ENCODE measurements at places on chromosomes 3 and 15.

GRCh38 chr15:69885173-69885955, 212.4 kb downstream of the TLE3 start:
- DNase-seq, result no peak

DNA sequence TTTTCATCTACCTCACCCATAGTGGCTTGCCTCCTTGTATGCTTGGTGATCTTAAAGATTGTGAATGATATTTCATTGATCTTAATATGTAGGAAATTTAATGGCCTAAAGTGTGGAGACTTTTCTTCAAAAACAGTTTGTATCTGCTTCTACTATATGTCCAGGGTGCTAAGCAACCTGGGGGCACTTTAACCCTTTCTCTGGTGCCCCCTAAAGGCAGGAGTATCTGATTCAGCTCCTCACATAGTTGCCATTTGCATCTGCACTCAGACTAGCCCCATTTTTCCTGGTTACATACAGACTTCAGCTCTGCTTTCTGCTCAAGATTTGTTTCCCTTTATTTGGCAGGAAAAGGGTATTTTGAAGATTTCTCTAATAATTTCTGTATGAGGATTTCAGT, 5.2 kb upstream of the PFN2 start:
- DNase-seq, result no peak

GRCh38 chr3:27456554-27456953, 27.6 kb downstream of the SLC4A7 start:
- no peak for DNase-seq

- no peak for DNase-seq
Measured at GRCh38 chr15:33655488-33655887, 312.8 kb upstream of the CHRM5 start.

DNA sequence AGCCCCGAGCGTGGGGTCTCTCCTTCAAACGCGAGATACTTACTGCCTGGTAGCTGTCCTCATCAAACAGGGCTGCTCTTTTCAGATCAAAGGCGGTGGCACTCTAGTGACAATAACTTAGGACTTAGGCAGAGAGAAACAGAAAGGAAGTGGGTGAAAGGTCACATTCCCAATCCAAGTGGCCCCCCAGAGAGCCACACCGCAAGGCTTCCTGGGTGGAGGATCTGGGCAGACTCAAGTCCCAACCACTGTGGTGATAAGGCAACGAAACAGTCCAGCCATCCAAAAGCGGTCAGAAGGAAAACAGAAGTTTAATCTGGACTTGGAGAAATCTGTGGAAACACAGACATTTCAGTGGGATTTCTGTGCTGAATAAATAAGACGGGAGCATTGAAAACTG, 227.2 kb downstream of the ADAMTS17 start:
- no peak for DNase-seq

- DNase-seq, result no peak
Measured at GRCh38 chr3:113227146-113227545, 15.8 kb downstream of the BOC start.

DNA sequence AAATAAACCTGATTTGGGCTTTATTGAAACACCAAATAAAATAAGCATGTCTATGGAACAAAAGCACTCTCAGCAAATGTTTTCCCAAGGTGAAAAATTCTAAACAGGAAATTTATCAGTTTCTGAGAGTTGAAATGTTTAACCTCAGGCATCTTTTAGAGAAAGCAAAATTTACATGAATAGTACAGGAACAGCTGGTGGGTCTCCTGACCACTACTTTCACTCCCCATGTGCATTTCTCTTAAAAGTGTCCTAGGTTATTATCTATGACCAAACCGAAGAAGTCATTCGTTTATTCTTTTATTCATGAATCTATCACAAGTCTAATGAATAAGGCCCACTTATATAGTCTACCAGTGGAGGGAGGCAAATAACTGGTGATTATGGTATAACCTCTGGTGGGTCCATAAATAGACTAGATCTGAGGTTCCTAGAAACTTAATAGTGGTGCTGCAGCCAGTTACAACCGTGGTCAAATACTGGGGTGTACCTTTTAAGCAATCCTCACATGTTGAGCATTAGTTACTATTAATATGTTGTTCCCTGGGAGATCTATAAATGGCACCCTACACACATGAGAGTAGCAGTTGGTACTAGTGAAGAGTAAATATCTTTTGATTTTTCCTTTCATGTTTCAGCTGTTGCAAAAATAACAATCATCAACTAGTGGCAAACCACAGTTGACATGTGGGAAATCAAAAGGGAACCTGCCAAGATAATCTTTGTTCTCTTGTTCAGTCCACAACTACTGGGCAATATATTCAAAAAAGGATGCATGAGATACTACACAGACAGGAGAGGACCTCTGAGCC, 169.3 kb upstream of the STAC start:
- DNase-seq, result no peak

DNA sequence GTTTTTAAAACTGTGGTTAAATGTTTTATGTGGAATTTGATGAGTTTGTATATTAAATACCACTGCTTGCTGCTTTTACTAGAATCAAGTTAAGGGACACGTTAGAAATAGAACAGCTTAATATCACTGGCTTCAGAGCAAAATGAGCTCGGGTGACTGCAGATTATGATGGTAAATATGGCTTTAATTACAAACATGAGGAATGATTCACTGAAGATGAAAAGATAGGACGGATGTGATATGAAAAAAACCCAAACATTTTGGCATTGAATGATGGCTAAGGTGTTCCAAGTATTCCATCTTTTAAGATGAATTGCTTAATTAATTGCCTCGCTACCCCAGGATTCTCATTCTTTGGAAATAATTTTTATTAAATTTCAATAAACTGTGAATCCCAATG, 33.7 kb downstream of the SLC24A1 start:
- no peak for DNase-seq

- no peak for DNase-seq
Measured at GRCh38 chr3:9036404-9037131, 73.3 kb upstream of the RAD18 start.

GRCh38 chr3:187521546-187521945, 148.6 kb downstream of the SST start:
- no peak for DNase-seq

DNA sequence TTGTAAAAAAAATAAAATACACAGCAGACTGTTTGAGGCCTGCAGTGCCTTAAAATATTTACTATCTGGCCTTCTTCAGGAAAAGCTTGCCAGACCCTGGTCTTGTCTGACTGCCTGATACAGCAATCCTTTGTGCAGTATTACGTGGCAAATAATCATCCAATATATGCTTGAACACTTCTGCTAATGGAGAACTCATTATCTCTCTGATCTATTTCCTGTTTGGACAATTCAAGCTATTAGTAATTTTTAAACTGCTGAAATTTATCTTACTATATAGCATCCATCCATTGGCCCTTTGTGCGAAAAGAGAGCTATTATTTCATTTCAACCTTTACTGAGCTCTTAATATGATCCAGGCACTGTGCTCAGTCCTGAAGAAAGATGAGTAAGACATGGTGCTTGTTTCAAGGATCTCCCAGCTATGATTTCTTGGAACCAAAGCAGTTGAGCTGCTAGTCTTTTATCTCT, 15.9 kb downstream of the ATG7 start:
- no peak for DNase-seq

DNA sequence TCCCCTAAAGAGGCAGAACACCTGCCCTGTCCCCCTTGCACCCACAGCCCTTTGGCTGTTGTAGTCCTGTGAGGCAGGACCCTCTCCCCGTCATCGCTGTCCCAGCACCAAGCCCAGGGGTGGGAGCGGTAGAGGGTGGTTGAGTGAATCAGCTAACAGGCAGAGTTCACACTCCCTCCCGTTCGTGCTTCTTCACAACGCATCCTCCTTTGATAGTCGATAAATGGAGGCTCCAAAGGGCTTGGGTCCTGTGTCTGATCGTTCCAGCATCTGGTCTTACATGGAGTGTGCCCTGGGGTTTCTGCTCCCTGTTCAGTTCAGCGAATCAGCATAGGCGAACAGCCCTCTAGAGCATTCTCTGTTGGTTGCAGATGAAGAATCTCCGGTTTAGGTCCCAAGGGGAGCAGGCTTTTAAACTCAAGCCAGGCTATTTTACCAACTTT, 820 bp upstream of the HMCES start:
- no peak for DNase-seq

GRCh38 chr3:62242831-62243509, 130.4 kb downstream of the FEZF2 start:
- no peak for DNase-seq

- DNase-seq, result no peak
Measured at GRCh38 chr3:64901986-64902516, 214.3 kb upstream of the ADAMTS9 start.

DNA sequence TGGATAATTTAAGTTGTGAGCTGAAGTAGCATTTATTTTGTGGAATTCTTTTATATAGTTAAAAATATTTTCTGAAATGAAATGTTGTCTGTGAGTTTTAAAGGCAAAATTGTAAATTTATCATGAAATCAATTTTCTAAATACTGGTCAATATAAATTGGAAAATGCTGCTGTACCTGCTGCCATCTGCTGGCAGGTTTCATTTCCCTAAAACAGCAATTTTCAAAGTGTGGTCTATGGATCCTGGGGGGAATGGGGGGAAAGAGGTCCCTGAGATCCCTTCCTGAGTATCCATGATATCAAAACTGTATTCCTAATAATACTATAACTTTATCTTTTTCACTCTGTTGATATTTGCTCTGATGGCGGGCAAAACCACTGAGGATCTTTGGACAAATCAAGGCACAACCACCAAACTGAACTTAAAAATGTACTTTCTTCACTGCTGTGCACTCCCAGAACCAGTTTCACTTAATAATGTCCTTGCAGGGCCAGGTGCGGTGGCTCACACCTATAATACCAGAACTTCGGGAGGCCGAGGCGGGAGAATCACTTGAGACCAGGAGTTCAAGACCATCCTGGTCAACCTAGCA, 17.2 kb upstream of the CCR4 start:
- DNase-seq, result no peak

DNA sequence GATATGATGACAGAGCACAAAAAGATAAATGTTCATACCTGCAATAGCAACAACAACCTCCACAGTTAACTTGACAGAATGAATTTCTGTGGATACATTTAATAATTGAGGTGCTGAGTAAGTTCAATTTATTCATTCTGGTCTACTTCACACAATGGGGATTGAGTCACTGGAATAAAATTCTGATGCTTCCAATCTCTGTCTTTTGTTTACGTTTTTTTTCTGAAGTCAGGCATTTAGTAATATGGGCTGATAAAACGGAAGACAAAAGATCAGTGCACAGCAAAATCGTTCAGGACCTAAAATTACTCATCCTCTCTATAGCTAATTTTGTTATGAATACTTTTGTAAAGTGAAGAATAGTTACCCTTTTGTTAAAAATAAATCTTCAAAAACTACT, 565.9 kb upstream of the CCDC54 start:
- no peak for DNase-seq

GRCh38 chr3:94301366-94301765, 238.5 kb downstream of the NSUN3 start:
- no peak for DNase-seq

DNA sequence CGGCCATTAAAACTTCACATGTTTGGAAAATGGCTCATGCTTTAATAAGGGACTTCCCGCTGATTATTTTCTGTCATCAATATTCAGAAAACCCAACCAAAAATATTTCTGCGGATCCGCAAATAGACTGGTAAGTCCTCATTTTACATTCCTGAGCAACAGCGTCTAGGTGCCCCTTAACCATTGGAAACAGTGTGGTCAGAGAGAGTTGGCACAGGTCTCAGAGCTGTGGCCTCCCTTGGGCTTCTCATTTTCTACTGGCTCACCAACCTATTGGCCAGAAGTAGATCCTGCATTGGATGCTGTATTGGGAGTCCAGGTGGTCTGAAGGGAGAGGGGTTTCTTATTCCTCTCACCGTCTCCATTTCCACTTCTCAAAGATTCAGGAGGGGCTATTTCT, 348.1 kb upstream of the DCBLD2 start:
- no peak for DNase-seq

DNA sequence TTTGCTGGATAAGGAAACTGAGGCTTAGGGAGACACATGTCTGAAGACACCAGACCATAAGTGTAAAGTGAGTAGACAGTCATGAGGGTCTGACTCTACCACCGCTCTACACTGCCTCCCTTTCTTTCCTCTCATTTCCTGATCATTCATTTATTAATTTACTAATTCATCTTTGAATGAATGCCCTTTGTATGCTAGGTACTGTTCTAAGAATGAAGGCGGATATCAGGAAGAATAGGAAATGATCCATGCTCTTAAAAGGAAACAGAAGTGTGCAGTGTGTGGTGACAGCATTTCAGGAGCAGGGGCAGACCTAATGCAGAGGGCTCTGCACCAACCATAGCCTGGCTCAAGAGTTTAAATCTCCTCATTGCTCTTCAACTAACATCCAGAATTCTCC, 31.8 kb upstream of the PSMD6 start:
- no peak for DNase-seq

DNA sequence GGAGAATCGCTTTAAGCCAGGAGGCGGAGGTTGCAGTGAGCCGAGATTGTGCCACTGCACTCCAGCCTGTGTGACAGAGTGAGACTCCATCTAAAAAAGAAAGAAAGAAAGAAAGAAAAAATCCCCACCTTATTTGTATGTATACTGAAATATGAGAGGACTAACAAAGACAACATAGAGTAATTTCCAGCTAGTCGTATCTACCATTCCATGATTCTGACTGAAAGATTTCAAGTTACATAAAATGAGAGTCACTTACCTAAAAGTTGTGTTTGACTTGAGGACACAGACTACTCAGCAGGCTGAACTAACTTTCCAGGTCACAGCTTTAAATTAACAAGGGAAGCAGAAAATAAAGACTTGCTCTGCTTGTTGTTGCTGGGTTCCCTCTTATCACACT, 18.8 kb upstream of the PRKCI start:
- no peak for DNase-seq

DNA sequence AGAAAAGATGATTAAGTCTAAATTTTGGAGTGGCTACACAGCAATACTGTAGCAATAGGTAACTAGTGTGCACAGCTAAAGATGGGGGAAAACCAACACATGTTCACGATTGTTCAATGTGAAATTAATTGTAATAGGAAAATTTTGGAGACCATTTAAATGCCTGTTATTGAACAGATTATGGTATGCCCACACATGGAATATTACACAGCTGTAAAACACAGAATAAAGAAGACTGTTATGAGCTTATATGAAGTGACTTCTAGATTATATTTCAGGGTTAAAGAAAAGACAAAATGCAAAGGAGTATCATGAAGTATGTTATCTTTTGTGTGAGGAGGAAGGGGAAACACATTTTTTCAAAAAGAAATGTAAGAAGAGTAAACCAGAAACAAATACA, 43.8 kb downstream of the SPINK8 start:
- no peak for DNase-seq

GRCh38 chr3:88668180-88668579, 439.2 kb upstream of the EPHA3 start:
- no peak for DNase-seq

Measured in stimulated activated naive B cell treated with anti-CD40 and anti-IgM and Interleukin-4, amounts not matched to agents 10 μg/mL and 1 μg/mL and 100 μg/mL, for 72 hours (primary cell).